Activated CD4-positive, alpha-beta T cell treated with anti-CD3 and anti-CD28 coated beads, Interleukin-2, amount 50 U/mL, for 16 hours (primary cell): ENCODE measurements at places on chromosomes 2 and 18.

DNA sequence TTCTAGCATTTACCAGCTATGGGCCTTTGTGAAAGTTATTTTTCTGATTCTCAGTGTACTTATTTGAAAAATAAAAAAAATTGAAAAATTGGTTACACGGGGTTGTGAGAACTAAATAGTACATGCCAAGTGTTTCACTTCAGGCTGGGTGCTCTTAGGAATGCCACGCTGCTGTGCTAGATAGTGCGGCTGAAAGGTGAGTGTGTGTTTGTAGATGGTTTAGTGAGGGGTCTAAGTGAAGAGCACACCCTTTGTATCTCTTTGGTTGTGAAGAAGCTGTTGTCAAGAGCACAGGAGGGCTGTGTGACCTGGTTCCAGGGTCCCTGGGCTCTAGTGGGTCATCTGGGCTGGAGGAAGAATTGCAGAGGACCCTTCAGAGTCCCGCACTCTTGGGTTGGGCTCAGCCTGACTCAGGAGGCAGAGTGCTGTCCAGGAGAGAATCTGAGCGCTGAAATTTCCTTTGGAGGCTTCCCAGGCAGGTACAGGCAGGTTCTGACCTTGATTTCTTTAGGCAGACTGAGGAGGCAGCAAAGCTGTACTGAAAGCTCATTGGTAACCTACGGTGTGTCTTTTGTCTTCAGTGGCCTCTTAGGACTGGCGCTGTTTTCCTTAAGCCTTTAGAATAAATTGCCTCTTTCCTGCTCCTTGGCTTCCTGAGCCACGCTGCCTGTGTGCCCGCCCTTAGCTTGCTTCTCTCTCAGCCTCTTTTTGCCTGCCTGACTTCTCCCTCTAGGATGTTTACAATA is 44.4 kb downstream of the MAP4K4 start:
- no peak for DNase-seq

DNA sequence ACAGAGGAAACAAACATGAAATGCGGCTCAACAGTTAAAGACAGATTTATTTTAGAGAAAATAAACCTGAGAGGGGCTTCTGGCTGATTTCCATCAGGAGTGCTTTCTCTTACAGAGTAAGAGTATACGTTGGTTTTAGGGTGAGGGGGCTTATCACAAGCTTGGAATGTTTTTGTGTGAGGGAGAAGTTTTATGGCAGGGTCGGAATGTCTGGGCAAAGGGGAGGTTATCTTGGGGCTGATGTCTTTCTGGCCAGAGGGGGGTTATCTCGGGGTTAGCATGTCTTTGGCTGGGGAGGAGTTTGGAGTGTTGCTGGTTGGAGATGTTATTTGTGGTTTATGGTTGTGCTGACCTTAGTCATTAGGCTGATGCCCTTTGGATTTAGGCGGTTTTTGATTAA is 22.1 kb downstream of the PTRHD1 start:
- DNase-seq: no peak

DNA sequence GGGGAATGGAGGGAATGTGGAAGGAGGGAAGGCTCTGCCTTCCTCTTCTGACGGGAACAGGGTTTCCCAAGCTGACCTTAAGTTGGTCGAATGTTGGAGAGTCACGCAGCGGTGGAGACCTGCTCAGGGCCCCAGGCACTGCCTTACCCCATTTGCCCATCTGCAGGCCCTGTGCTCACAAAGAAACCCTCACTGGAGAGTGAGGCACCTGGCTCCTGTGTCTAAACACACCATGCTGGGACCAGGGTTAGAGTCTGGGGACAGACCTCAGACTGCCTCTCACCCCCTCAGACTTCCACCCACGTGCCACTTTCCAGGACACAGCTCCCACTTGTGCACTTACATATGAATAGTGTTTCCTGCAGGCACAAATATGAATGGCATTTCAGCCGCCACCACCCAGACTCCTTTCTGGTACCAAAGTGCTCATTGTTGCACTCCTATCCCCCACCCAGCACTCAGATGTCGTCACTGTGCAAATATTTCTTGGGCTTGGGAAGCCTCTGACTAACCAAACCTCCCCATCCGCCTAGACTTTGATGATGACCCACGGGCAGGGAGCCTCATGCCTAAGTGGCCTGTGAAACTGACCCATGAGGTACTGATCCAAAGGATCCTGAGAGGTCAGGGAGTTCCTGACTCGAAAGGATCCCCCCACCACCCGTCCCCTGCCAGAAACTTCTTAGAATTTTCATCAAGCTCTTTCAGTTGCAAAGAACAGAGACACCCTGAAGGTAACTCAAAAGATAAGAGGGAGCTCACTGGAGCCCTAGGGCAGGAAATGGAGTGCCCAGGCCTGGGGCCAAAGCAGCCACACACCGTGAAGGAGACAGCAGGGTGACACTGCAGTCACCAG is 78.3 kb downstream of the STPG4 start:
- DNase-seq: no peak

- no peak for DNase-seq
These were observed 6.4 kb downstream of the TRAK2 start for GRCh38 chr2:201444746-201445465.

GRCh38 chr2:199987586-199987985 is 32.2 kb downstream of the MAIP1 start:
- no peak for DNase-seq

GRCh38 chr2:33104726-33105125 is 158.0 kb downstream of the LTBP1 start:
- DNase-seq: no peak

- no peak for DNase-seq
These were observed 107.0 kb upstream of the SLC35G4 start for GRCh38 chr18:11502368-11502767.

GRCh38 chr2:164314148-164314547 is 307.1 kb downstream of the GRB14 start:
- DNase-seq: no peak

DNA sequence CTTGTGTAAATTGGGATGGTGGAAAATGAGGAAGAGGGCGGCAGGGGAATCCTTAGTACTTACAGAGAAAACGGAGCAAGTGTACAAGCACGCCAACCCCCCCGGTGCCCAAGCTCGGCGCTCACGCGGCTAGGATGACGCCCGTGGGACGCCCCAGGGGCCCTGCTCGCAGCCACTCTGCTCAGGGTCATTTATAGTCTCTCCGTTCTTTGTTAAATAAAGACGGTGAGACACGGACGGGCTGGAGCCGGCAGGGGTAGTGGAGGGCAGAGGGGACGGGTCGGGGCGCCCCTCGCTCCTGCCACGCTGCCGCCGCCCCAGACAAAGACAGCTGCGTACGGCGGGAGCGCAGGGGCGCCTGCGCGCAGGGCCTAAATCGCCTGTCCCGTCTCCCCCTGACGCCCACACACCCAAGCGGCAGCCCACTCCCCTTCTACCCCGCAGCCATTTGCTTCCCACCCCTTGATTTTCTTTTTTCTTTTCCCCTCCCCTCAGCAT is 37.8 kb downstream of the PCBP1 start:
- peak; percentile 66 for DNase-seq

- no peak for DNase-seq
These were observed 6.5 kb downstream of the SMYD1 start for GRCh38 chr2:88074150-88074549.
